ENCODE measurements at places on chromosomes 2 and 18. TPM values are rescaled to one million over a fixed set of nuclear protein-coding genes. Genes with fewer than 3 reads are reported as not detected.

The AKAIN1 gene
- not detected for total RNA-seq

The CABLES1 gene
- total RNA-seq, result 44.9 TPM

The SNORC gene
- 0.57 TPM for total RNA-seq

The GPR45 gene
- total RNA-seq, result not detected

The PHOSPHO2 gene
- total RNA-seq, result 9.9 TPM

The CAPN14 gene
- not detected for total RNA-seq

The C2orf80 gene
- not detected for total RNA-seq

The AGXT gene
- total RNA-seq, result not detected

The PARD6G gene
- total RNA-seq, result 0.65 TPM

The KCNS3 gene
- total RNA-seq, result 2.2 TPM

The RNF152 gene
- 16.8 TPM for total RNA-seq

The SLC5A7 gene
- total RNA-seq, result not detected

The KCNE4 gene
- total RNA-seq, result 2.9 TPM

The PJVK gene
- 6.4 TPM for total RNA-seq

The SKA1 gene
- 0.75 TPM for total RNA-seq

The BIN1 gene
- total RNA-seq, result 53.3 TPM

All from subcutaneous adipose tissue (tissue), 4 donors.